Ureter (tissue), 1 donor: ENCODE measurements at places on chromosomes 3 and 15. TPM values are rescaled to one million over a fixed set of nuclear protein-coding genes. Genes with fewer than 3 reads are reported as not detected.

Gene FRMD5
- 0.60 TPM for total RNA-seq

- DNase-seq: no peak
Observed at GRCh38 chr3:46895204-46895660, 17.7 kb downstream of the PTH1R start.

DNA sequence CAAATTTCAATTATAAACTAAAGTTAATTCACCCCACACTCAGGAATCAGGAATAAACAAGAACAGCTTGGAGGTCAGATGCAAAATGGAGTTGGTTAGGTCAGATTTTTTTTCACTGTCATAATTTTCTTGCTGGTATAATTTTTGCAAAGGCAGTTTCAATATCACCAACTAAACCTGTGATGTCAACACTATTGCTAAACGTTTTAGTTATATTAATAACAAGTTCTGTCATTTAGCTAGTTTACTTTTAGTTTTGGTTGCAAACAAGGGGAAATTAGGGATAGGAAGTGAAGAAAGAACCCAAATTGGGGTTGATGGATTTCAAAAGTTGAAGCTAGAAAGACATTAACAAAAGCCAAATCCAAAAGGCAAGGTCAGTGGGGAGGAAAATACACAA is 4.6 kb upstream of the CPB1 start:
- no peak for DNase-seq

- no peak for DNase-seq
Observed at GRCh38 chr15:100686021-100686724, 83.8 kb downstream of the ASB7 start.

- no peak for DNase-seq
Observed at GRCh38 chr3:41434781-41435180, 235.5 kb downstream of the CTNNB1 start.

- peak; percentile 75 for DNase-seq
Observed at GRCh38 chr3:11582191-11582968, 61.3 kb downstream of the VGLL4 start.

DNA sequence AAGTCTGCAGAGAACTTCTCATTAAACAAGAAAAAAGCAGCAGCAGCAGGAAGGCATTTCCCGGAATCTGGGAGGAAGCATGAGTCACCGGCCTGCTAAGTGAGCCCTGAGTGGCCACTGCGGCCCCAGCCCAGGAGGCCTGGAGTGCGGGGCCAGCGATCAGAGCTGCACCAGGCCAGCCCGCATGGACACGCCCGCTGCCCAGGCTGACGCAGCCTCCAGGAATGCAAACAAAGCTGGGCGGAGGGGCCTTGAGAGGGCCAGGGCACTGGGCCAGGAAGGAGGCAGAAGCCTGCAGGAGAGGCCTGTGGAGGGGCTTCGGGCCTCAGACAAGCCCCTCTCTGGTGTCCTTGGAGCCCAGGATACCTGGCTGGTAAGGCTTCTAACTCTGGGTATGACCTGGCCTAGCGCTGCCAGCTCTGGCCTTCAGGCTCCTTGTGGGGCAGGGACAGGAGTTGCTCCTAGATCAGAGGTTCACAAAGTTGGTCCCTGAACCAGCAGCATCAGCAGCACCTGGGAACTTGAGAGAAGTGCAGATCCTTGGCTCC is 101.2 kb downstream of the SMAD6 start:
- DNase-seq: peak; percentile 89

DNA sequence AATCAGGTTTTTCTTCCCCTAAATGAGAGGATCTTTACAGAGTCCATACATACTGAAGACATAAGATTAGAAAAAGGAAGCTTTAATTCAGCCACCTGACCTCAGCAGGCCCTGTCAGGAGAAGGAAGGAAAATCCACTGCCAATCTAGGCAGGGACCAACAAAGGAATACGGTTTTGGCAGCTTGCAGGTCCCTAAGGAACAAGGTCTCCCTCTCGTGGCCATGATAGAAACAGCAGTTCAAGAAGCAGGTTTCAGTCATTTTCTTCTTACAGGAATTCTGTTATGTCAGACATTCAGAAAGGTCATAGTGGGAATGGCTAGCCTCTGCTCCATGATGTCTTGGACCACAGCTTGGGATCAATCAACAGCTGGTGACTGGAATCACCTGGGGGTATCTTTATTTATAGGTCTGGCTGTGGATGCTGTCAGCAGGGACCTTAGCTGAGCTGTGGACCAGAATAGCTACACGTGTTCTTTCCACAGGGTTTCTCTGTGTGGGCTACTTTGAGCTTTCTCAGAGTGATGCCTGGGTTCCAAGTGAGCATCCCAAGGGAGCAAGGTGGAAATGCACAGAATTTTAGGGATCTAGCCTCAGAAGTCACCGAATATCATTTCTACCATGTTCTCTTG is 9.4 kb upstream of the CMSS1 start:
- no peak for DNase-seq

- no peak for DNase-seq
Observed at GRCh38 chr3:71652781-71653413, 69.4 kb upstream of the FOXP1 start.

GRCh38 chr15:66706225-66706732 is 4.2 kb downstream of the SMAD6 start:
- DNase-seq: peak; percentile 64

Gene P2RY1
- total RNA-seq: 9.2 TPM

- no peak for DNase-seq
Observed at GRCh38 chr3:160200353-160200752, 24.9 kb upstream of the C3orf80 start.

DNA sequence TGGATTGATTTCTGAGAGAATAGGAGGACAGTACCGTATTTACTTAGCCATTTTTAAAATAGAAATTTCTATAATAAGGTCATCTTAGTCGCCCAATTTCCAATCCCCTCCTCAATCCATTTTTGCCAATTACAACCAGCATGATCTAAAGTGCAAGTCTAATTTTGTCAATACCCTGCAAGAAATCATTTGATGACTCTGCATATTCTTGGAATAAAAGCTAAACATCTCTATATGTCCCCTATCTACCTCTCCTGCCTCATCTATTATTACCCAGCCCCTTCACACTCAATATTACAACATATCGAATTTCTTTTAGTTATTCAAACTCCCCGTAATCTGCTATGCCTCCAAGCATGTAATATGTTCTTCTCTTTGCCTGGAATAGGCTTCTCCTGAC is 41.9 kb upstream of the TEX55 start:
- DNase-seq: no peak

Gene ST8SIA2
- total RNA-seq: not detected

- no peak for DNase-seq
Observed at GRCh38 chr3:129820587-129820986, 72.9 kb downstream of the TMCC1 start.

Gene LRRC49
- 28.1 TPM for total RNA-seq

Gene GPR149
- total RNA-seq: not detected

- DNase-seq: no peak
Observed at GRCh38 chr3:124772081-124772831, 42.0 kb downstream of the UMPS start.

DNA sequence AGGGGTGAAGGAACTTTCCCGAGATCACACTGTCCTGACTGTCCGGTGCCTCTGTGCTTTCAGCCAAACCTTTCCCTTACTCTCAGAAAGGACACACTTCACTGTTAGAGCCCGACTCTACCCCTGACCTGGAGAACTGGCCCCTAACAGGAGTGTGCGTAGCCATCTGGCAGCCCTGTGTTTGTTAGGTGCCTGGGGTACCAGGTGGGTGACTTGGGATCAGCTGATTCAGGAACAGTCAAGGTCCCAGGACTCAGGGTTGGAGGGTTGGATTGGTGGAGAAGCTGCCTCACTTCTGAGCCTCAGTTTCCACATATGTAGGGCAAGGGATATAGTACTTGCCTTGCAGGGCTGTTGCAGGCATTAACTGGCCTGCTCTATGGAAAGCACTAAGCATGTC is 98.3 kb upstream of the SLC6A11 start:
- no peak for DNase-seq

Gene MYH15
- 0.52 TPM for total RNA-seq
